Activated B cell treated with CpG ODN at 0.5 μM for 24 hours (primary cell): ENCODE measurements at places on chromosomes 2 and 18. TPM values are rescaled to one million over a fixed set of nuclear protein-coding genes. Genes with fewer than 3 reads are reported as not detected.

- H3K36me3 ChIP-seq = no peaks in the 10 kb centered on the region
- H3K4me1 ChIP-seq = no peaks in the 10 kb centered on the region
- no peak overlapping the region for H3K27ac ChIP-seq
- H3K27me3 ChIP-seq = peaks cover 7% of the 10 kb centered on the region
Observed at GRCh38 chr18:11668441-11669169, 20.5 kb upstream of the GNAL start.

GATA6 gene
- total RNA-seq = not detected in 2 replicates

- peak; percentile 17 for DNase-seq
- H3K36me3 ChIP-seq = peaks cover 91% of the 10 kb centered on the region
- no peak overlapping the region for H3K27ac ChIP-seq
- H3K4me1 ChIP-seq = peaks cover 4% of the 10 kb centered on the region
- no peaks in the 10 kb centered on the region for H3K27me3 ChIP-seq
Observed at GRCh38 chr2:118003396-118003824, 10.5 kb downstream of the CCDC93 start.

DNA sequence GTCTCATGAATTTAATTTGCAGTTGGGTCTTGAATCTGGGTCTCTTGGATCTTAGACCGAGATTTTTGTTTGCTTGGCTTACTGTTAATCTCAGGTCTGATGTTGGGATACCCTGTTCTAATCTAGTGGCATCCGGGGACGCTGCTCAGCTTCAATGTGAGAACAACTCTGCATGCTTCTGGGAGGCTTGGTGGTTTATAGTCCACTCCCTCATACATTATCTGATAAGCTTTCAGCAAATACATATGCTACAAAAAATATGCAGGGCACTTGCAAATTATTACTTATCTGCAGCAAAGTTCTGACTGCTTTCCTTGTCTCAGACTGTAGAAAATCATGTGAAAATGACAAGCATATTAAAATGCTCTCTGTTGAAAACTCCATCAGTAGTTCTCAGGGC is 39.4 kb downstream of the RNF144A start:
- no peaks in the 10 kb centered on the region for H3K36me3 ChIP-seq
- no peak overlapping the region for H3K27ac ChIP-seq
- peaks cover 1% of the 10 kb centered on the region for H3K27me3 ChIP-seq
- H3K4me1 ChIP-seq = no peaks in the 10 kb centered on the region
- no peak overlapping the region for H3K4me3 ChIP-seq

DNA sequence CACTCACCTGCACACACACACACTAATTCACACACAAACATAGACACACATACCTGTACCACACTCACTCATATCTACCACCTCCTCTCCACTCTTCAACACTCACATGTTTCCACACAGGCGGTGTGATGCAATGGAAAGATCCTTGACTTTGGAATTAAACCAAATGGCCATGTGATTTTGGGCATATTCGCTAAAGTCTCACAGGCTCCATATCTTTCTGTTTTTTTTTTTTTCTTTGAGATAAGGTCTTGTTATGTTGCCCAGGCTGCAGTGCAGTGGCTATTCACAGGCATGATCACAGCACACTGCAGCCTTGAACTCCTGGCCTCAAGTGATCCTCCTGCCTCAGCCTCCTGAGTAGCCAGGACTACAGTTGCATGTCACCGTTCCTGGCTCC is 91.1 kb upstream of the MEX3C start:
- no peak overlapping the region for H3K4me3 ChIP-seq
- no peak overlapping the region for H3K27ac ChIP-seq
- H3K27me3 ChIP-seq = peaks cover 6% of the 10 kb centered on the region
- H3K4me1 ChIP-seq = no peaks in the 10 kb centered on the region
- DNase-seq = no peak
- no peaks in the 10 kb centered on the region for H3K36me3 ChIP-seq

GRCh38 chr2:42786561-42787345 is 5.6 kb downstream of the HAAO start:
- no peak overlapping the region for H3K4me3 ChIP-seq
- peaks cover 8% of the 10 kb centered on the region for H3K36me3 ChIP-seq
- H3K27ac ChIP-seq = no peak overlapping the region
- H3K4me1 ChIP-seq = peaks cover 9% of the 10 kb centered on the region
- no peak for DNase-seq

HDAC4 gene
- total RNA-seq = 30.9 and 31.9 TPM in 2 replicates

DNA sequence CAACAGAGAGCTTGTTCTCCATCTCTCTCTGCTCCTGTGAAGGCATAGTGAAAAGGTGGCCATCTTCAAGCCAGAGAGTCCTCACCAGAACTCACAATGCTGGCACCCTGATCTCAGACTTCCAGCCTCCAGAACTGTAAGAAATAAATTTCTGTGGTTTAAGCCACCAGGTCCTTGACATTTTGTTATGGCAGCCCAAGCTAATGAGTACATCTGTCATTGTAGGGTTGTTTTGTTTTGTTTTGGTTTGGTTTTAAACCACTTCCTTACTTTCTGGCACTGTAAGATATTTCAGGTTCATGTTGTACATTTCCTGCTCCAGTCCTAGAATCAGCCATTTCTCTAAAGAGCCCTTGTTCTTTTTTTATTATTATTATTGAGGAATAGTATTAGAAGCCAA is 171.2 kb downstream of the CPS1 start:
- H3K27ac ChIP-seq = no peak overlapping the region
- H3K4me1 ChIP-seq = no peaks in the 10 kb centered on the region
- H3K27me3 ChIP-seq = peaks cover 4% of the 10 kb centered on the region
- no peaks in the 10 kb centered on the region for H3K36me3 ChIP-seq
- H3K4me3 ChIP-seq = no peak overlapping the region
